ENCODE measurements at places on chromosomes 13 and 19.
A peak's percentile ranks its signal among the peaks of the same experiment; 100 is the strongest.

DNA sequence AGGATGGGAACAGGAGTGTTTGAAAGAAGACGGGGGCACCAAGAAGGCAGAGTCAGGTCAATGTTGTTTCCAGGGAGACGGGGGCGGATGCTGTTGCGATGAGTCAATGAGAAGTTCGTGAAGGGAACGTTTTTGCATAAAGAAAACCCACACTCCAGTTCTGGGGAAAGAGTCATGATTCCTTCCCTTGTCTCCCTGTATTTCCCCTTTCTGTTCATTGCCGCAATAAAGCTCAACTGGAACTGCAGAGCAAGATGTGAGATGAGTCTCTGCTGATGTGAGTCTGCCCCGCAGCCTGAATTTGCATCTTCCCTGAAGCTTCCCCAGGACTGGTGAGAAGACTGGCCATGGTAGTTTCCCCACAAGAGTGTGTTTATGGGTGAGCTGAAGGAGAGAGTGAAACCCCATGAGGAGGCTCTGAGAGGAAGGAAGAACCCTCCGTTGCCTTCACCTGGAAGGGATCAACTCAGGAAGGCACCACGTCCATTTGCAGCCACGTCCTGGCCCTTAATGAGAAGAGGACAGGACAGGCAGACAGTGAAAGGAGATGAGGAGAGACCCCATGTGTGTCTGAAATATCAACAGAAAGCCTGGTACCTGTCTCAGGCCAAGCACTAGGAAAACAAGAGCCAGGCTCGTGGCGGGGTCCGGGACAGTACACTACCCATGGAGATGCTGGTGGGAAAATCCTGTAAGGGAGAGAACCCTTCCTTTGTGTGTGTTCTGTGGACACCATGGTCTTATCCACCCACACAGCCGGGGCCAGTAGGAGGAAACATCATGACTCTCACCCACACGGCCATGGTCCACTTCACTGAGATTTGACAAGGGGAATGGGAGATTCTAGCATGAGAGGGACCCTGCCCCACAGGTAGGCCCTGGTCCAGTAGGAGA lies 13.7 kb downstream of the LILRA1 start:
- DNase-seq, result no peak

DNA sequence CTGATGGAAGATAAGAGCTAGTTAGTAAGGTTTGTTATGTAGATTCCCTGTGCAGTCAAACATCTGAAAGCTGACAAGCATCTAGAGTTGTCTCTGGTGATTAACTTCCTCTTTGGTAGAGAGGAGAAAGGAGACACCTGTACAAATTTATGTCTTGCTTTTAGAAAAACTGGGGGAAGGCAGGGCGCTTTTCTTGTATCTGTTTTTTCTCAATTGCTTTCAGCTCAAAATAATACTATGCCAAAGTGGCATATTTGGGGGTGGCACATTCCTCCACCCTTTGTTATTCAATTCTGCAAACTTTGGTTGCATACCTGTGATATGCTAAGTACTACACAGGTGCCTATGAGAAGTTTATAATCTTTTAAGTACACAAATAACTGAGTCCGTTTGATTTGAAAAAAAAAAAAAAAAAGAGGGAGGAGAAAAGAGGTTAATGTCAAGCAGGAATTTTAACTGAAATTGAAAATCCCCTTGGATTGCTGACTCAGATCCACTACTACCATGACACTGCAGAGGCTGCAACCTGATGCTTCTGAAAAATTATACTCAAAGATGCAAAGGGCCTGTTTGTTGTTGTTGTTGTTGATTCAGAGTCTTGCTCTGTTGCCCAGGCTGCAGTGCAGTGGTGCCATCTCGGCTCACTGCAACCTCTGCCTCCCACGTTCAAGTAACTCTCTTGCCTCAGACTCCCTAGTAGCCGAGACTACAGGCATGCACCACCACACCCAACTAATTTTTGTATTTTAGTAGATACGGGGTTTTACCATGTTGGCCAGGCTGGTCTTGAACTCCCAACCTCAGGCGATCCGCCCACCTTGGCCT lies 164.8 kb upstream of the NBEA start:
- DNase-seq, result no peak

GRCh38 chr19:7067716-7068115 lies 1.8 kb upstream of the ZNF557 start:
- DNase-seq, result no peak

- DNase-seq, result no peak
Observed at GRCh38 chr13:35548790-35549189, 72.3 kb upstream of the MAB21L1 start.

GRCh38 chr19:35693835-35694599 lies 10.3 kb upstream of the ZBTB32 start:
- DNase-seq, result peak; percentile 89

DNA sequence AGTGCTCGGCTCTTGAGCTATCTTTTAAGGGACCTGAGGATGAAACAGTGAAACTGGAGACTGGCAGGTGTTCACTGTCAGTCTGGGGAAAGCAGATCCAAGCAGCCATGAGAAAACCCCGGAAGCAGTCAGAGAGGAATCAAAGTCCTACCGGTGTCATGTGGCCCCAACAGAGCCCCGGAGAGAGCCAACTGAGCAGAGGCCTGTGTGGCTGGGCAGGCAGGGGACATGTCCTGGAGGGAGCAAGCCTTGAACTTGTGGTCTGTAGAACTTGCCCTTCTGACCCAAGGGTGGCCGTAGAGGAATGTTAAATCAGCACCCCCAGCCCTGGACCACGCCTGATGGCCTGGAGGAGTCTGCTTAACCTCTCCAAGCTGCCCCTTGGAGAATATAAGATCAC lies 113.7 kb upstream of the ZNF507 start:
- no peak for DNase-seq

- no peak for DNase-seq
Observed at GRCh38 chr13:76023652-76024051, 387.5 kb downstream of the LMO7 start.

DNA sequence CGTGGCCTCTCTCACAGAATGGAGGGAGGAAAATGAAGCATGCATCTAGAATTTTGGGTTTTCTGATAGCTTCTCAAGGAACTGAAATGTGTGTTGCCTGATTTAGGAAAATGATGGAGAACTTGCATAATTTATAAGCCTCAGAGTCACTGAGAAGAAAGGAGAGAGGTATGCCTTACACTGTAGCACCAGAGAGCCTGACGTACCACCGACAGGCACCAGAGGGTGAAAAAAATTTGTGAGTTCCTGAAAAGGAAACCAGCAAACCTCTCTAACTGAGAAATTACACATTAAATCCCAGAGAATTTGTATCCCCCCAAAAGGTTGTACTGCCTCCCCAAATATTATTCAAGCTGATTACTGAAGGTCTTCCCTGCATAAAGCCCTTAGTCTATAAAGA lies 915.3 kb upstream of the SLITRK6 start:
- DNase-seq, result no peak

GRCh38 chr13:89923052-89923451 lies 1424.4 kb upstream of the MIR17HG start:
- no peak for DNase-seq

- DNase-seq, result no peak
Observed at GRCh38 chr13:66296328-66296727, 933.8 kb downstream of the PCDH9 start.

DNA sequence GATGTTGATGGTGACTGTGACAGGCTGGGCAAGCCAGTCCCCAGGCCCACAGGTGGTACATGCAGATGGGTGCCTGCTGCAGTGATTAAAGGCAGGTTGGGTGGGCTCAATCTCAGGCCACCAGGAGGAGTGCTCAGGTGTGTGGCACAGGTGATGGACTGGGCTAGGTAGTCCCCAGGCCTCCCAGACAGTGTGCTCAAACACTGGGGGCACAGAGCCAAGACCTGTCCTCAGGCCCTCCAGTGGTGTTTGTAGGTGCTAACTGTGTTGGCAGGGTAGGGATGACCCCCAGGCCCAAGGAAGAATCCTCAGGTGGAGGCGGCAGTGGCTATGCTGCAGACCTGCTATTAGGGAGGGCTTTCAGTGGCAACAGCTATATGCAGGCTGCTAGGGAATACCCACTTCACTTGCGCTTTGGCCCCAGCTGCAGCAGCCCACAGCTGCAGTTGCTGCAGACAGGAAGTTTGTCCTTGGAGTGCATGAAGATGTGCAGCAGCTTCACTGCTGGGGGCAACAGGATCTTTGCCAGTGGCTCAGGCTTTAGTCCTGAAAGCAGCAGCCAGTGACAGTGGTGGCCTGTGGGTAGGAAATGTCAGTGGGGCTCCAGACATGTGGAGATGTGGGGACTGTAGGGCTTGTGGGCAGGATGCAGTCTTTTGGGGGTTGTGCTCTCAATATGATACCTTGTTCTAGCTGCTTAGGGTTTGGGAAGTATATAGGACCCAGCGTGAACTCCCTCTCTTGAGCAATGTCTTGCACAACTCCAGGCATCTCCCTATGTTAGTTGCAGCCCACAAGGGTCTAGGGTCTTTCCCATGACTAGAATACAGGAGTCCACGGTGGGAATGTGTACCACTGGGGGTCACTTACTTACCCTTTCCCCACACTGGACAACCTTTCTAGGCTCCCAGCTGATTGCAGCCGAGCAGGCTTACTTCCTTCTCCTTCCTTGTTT lies 54.1 kb upstream of the MLNR start:
- peak; percentile 40 for DNase-seq

GRCh38 chr19:56108447-56109195 lies 12.5 kb downstream of the ZNF787 start:
- DNase-seq, result peak; percentile 78

DNA sequence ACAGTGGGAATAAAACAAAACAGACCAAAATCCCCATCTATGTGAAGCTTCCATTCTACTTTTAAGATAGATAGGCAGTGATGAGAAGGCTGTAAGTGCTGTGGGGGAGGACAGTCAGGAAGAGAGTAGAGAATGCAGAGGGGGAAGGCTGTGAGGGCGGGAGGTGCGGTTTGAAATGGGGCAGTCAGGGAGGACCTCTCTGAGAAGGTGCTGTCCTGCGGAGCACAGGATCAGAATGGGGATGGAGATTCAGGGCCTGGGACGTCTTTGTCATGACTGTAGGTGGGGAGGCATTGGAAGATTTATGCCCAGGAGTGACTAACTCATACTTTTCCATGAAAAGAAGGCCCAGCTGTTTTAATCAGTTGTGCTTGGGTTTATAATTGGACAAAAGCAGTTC lies 3.9 kb upstream of the GPR183 start:
- no peak for DNase-seq

DNA sequence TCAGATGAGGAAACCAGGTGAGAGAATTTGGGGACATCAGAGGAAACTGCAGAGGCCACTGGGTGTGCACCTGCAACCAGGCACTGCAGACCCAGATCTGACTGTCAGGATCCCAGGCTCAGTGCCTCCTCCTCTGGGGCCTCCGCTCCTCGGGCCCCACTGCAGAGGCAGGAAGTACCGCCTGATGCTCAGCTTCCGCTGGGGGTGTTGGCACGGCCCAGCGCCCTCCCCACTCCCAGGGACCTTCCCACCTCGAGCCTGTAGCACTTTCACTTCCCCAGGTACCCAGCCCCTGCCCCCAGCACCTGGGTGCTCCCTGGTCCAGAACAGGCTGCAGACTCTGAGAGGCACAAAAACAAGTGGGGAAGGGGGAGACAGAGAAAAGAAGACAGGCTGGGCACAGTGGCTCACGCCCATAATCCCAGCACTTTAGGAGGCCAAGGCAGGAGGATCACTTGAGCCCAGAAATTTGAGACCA lies 1.4 kb upstream of the CD37 start:
- peak; percentile 80 for DNase-seq

GRCh38 chr13:111895896-111896821 lies 170.8 kb upstream of the SOX1 start:
- DNase-seq, result no peak

- no peak for DNase-seq
Observed at GRCh38 chr19:42028304-42029216, 34.5 kb upstream of the ATP1A3 start.

- no peak for DNase-seq
Observed at GRCh38 chr19:29623726-29624488, 17.8 kb downstream of the POP4 start.

DNA sequence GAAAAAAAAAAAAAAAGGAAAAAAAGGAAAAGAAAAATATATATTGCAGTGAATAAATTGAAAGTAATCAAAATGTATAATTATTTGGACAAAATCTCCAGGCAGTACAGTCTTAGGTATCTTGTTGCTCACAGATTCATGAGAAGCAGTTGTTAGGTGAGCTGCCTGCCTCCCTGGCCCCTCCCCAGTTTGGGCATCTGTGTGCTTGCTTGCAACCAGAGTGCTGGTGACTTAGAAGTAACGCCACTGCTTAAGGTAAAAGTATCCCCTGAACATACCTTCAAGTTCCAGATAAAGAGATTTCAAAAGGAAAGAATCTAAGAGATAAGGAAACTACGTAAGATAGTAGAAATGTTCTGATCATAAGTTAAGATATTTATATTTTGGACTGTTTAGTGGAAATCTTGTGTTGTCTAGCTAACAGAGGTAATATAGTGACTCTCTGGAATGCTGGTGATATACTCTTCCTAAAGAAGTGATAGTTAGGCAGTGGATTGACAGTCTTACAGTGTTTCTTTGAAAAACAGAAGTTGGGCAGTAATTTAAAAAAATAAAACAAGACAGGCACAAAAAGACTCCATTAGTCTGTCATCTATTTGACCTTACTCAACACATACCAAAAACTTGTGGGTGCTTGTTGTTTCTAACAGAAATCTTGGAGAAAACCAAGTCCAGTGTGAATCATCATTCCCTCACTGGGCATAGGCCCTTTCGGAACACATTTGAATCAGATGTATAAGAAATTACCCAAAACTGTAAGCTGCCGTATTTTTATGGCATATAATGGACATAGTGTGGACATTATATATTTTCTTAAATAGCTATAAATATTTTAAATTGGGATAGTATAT lies 38.3 kb upstream of the KCTD4 start:
- no peak for DNase-seq

GRCh38 chr13:32905063-32905863 lies 111.0 kb upstream of the KL start:
- no peak for DNase-seq

DNA sequence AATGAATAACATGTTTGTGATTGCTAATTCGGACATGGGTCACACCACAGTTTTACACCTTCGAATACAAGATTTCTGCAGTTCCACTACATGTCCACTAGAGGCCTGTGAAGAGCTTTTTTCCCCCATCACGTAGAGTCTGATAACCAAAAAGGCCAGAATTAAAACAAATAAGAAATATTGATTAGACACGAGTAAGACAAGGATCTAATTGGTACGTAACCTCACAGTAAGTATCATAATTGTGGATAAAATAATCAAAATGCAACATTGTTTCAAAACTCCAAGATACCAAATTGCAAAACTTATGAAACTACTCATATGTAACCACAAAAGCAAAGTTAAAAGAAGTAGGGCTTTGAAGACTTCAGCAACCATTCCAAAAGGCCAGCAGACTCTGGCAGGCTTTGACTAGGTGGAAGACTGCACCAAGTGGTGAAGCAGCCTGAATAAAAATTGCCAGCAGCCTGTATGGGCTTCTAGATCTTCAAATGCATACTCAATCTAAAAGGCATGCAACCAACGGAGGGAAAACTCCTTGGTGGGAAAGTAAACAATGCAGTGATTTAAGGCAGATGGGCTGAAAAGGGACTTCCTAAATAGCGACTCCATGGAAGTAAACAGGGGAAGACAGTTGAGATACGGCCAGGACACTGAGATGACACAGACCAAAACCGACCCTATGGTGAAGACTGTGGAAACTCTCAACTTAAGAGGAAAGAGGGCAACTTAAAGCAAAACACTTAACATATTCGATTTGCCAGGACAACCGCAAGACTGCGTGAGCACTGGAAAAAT lies 56.7 kb downstream of the STARD13 start:
- no peak for DNase-seq

All from Right ventricle myocardium inferior (tissue), 1 donor.